Adrenal gland (tissue), 19 donors: ENCODE measurements at places on chromosomes 7 and 10. TPM values are rescaled to one million over a fixed set of nuclear protein-coding genes. Genes with fewer than 3 reads are reported as not detected.

The CDC14C gene
- polyA plus RNA-seq: not detected

DNA sequence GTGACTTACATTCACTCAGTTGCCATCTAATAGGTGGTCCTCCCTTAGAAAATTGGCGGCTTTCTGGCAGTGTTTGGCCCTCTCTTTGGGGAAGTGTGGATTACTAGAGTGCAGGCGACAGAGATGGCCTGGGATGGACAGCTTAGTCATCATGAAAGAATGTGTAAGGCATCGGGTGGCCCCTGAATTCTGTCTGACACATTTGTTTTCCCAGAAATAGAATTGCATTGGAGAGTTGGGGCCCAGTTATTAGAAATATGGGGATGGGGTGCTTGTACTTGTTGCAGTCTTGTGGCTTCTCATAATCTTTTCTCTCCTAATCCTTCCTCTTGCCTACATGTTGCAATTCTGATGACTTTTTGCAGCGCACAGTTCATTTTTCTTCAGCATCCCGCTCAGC, 13.8 kb downstream of the TCF7L2 start:
- H3K27ac ChIP-seq: no peak overlapping the region
- no peak overlapping the region for H3K4me3 ChIP-seq
- no peaks in the 10 kb centered on the region for H3K36me3 ChIP-seq

DNA sequence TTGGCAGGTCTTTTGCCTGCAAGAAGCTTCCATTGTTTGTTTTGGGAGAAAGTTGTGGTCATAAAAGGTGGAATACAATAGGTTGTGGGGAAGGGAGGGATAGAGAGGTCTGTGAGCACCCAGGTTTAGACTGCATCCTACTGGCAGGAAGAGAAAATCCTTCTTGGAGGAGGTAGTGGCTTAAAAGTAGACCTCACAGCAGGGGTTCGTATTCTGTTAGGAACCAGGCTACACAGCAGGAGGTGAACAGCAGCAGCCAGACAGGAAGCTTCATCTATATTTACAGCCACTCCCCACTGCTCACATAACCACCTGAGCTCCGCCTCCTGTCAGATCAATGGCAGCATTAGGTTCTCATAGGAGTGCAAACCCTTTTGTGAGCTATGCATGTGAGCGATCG, 245.3 kb downstream of the NSUN6 start:
- no peak for DNase-seq
- peaks cover 10% of the 10 kb centered on the region for H3K4me1 ChIP-seq
- H3K36me3 ChIP-seq: no peaks in the 10 kb centered on the region

DNA sequence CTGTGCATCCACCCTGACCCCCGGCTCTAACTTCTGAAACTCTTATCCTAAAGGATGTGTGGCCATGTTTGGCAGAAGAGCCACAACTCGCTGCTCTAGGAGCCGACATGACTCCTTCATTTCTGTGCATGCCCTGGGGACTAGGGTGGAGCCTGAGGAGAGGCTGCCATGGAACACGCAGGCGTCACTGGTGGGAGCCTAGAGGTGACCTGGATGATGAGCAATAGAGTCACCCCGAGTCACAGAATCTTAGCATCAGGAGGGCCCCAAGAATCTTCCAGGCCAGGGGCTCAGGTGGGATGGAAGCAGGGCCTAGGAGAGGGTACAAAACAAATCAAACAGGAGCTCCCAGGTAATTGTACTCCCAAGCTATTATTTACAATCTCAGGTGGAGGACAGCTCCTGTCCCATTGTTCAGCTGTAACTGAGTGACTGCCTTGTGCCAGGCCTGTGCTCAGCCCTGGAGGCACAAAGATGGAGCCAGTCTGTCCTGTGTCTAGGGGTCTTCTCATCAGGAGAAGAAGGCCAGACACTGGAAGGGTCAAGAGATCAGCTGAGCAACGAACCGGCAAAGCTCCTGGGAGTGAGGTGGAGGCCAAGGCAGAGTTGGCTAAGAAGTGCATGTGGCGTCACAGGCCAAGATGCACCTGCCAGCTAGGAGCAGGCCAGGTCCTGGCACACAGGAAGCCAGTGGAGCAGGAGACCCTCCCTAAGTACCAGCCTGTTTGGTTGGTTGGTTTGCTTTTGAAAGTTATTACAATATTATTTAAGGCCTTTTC, 5.8 kb upstream of the ZNF22 start:
- no peak overlapping the region for H3K4me3 ChIP-seq
- no peaks in the 10 kb centered on the region for H3K4me1 ChIP-seq
- peak overlapping the region; percentile 81 for H3K27ac ChIP-seq
- no peak for DNase-seq
- peaks cover 7% of the 10 kb centered on the region for H3K36me3 ChIP-seq
- no peaks in the 10 kb centered on the region for H3K27me3 ChIP-seq

DNA sequence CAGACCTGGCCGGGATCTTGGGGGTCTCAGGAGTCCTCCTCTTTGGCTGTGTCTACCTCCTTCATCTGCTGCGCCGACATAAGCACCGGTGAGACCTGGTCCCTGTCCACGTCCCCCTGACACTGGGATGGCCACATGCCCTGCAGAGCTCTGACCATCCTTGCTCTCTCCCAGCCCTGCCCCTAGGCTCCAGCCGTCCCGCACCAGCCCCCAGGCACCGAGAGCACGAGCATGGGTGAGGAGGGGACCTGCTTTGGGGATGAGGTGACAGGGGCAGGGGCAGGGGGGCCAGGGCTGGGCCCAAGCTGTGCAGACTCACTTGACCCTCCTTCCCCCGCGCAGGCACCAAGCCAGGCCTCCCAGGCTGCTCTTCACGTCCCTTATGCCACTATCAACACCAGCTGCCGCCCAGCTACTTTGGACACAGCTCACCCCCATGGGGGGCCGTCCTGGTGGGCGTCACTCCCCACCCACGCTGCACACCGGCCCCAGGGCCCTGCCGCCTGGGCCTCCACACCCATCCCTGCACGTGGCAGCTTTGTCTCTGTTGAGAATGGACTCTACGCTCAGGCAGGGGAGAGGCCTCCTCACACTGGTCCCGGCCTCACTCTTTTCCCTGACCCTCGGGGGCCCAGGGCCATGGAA, 959 bp downstream of the PVRIG start:
- peaks cover 4% of the 10 kb centered on the region for H3K4me1 ChIP-seq
- no peak for DNase-seq

- no peak overlapping the region for H3K4me3 ChIP-seq
- H3K4me1 ChIP-seq: no peaks in the 10 kb centered on the region
- DNase-seq: no peak
Measured at GRCh38 chr10:126551202-126551601, 119.3 kb downstream of the C10orf90 start.

GRCh38 chr7:66321283-66321682, 116.1 kb downstream of the TPST1 start:
- H3K4me3 ChIP-seq: no peak overlapping the region
- H3K36me3 ChIP-seq: peaks cover 3% of the 10 kb centered on the region
- H3K27me3 ChIP-seq: no peaks in the 10 kb centered on the region
- H3K27ac ChIP-seq: no peak overlapping the region

DNA sequence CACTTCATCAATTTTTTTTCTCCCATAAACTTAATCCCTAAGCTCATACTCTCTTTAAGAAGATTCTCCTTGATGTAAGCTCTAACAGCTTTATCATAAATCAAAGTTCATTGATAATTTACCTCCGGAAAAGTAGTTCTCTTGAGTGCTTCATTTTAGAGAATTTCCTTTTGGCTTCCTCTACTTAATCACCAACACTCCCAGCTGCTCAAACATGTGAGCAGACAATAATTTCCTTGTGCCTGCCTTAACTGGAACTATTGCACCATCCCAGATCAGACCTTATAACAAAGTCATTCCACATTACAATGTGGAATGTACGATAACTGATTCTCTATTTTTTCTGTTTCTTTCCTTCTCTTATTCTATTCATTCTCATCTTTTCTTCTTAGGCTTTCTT, 5.9 kb downstream of the FEZF1 start:
- DNase-seq: no peak
- H3K36me3 ChIP-seq: no peaks in the 10 kb centered on the region

DNA sequence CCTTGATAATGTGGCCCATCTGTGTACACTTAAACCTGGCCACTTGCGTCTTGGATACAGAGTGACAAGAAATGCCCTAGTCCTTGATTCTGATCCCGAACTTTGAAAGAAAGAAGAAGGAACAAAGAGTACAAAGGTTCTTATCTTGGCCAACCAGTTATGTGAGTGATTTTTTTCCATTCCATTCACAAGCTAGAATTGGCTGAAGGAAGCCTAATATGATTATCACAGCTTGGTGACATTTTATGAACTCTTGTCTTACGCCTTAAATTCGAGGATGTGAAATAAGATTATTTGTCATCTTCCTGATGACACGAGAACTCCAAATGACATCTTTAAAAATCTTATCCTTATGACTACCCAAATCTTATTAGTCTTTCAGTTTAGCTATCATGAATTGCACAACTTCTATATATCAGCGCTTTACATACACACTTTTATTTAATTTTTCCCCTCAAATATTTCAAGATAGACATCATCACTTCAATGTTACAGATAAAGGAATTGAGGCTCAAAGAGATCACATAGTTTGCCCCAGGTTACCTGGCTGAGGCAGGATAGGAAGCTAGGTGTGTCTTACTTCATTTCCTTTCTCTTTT, 13.0 kb upstream of the SP4 start:
- no peak overlapping the region for H3K4me3 ChIP-seq
- no peaks in the 10 kb centered on the region for H3K27me3 ChIP-seq
- no peaks in the 10 kb centered on the region for H3K36me3 ChIP-seq

DNA sequence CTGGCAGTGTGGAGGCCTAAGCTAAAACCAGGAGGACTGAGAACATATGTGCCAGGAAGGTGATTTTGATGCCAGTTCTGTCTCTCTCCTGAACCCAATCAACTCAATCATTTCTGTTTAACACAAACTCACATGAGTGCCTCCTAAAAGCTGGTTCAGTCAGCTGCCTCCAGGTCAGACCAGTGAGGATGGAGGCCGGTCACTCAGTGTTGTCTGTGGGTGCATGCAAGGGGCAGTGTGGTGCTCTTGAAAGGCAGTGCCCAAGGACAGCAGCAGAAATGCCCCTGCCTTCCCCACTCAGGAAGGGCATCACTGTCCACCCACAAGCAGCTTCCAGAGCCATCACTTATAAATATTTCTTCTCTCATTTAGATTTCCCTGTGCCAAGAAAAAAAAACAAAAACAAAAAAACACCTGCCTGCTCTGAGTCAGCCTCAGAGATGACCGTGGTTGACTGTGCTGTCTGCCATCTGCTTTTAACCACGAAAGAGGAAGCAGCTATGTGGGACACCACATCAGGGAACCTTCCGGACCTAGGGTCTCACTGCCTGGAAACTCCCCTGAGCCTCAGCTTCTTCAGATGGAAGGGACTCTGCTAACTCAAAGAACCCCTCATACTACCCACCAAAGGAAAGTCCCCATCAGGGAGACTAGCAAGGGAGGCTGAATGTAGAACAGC, 39.1 kb downstream of the VOPP1 start:
- DNase-seq: no peak
- no peaks in the 10 kb centered on the region for H3K27me3 ChIP-seq
- no peak overlapping the region for H3K4me3 ChIP-seq
- H3K36me3 ChIP-seq: no peaks in the 10 kb centered on the region
- no peaks in the 10 kb centered on the region for H3K4me1 ChIP-seq

DNA sequence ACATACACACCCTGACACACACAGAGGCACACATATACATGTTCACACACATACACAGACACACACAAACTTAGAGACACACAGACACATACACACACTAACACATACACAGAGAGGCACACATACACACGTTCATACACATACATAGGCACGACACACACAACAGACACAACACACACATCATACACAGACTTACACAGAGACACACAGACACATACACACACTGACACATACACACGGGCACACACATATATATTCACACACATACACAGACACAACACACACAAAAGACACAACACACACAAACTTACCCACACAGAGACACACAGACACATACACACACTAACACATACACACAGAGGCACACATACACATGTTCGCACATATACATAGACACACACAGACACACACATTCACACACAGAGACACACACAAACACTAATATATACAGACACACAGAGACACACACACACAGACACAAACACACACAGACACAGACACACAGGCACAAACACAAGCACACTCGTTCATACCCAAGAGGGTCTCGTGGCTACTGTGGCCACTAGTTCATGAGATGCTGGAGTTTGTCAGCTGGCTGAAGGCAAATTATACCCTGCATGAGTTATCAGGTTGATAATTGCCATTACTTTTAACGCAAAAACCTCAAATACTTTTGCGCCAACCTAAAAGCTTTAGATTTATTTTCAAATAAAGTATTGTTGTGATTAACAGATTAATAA, 17.7 kb upstream of the KLF6 start:
- H3K27ac ChIP-seq: no peak overlapping the region
- H3K4me3 ChIP-seq: no peak overlapping the region
- DNase-seq: no peak
- H3K36me3 ChIP-seq: no peaks in the 10 kb centered on the region
- H3K27me3 ChIP-seq: no peaks in the 10 kb centered on the region

- H3K4me3 ChIP-seq: no peak overlapping the region
- no peaks in the 10 kb centered on the region for H3K36me3 ChIP-seq
- DNase-seq: no peak
- H3K27ac ChIP-seq: peak overlapping the region; percentile 52
- peaks cover 10% of the 10 kb centered on the region for H3K4me1 ChIP-seq
Measured at GRCh38 chr7:19107081-19107355, 10.4 kb downstream of the TWIST1 start.

DNA sequence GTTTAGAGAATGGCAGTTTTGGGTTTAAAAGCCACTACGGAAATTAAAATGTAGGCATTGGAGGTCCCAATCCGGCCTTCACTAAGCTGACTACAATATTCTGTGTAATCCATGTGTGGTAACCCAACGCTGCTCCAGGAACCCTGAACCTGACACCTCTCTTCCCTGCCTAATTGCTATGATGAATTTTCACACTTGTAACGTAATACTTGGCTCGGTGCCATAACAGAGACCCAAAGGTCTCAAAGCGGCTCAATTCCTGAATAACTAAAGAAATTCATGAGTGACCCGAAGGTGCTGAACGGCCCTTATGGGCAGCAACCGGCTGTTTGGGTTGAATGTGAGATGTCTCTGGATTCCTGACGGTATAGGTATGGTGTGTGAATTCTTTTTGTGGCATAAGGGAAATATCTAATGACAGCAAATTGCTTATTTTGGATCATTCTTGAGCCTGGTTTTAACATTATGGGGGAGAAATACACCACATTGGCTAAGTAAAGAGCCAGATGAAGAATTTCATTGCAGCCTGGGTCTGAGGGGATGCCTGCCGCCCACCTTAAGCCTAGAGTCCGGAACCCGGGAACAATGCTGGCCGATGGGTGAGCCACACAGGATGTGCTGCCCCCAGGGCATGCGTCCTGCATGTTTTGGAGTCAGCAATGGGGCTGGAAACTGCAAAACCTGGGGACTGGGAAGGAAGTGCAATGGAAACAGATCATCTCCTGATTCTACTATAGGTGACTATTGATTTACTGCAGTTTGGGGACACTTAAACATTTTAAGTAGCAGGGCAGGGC, 69.7 kb upstream of the FZD8 start:
- no peaks in the 10 kb centered on the region for H3K4me1 ChIP-seq
- no peak for DNase-seq
- no peak overlapping the region for H3K27ac ChIP-seq
